NCI-H1048 (cell line): ENCODE measurements at places on chromosomes 2 and 18.

GRCh38 chr2:41510108-41510507, 537.7 kb upstream of the PKDCC start:
- no peak for DNase-seq

DNA sequence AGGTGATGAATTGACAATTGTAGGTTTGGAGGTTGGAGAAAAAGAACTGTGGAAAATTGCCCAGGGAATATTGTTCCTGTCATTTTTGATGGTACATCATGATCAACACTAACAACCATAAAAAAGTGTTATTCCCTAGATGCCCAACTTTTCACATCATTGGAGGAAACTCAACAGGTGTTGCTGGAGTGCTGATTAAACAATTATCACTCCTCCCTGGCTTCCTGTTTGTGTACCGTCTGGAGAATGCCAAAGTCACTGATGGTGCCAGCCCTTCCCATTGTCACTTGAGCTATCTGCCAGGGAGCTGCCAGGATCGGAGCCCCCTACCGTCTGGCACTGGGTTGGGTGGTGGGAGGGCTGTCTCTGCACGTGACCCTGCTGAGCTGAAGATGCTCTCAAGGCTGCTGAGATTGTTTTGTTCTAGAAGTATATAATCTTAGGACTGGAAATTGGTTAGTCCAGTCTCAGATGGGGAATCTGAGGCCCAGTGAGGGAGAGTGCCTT, 156.9 kb downstream of the PRKCE start:
- no peak for DNase-seq

DNA sequence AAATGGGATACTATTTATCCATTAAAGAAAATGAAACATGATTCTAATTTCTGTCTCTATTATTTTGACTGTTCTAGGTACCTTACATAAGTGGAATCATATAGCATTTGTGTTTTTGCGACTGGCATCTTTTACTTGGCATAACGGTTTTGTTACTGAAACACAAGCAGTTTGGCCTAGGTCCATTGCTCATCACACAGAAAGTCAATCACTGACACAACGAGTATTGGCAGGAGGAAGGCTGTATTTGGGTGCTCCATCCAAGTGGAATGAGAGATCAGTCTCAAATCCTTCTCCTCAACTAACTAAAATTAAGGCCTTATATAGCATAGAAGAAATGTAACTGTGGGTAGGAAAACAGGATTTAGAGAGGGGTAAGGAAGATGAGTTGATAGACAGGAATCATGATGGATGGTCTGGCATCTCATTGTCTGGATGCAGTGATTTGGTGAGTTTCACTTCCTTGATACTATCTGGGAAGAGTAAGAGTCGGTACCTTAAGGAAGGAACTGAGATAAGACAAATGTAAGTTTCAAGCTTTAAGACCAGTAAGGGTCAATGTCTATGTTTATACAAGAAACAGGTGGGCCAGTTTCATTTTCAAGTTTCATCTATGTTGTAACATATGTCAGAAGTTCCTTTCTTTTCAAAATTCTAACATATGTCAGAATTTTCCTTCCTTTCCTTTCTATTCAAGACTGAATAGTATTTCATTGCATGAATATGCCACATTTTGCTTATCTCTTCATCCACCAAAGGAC, 276.9 kb upstream of the RAB6C start:
- DNase-seq = no peak

DNA sequence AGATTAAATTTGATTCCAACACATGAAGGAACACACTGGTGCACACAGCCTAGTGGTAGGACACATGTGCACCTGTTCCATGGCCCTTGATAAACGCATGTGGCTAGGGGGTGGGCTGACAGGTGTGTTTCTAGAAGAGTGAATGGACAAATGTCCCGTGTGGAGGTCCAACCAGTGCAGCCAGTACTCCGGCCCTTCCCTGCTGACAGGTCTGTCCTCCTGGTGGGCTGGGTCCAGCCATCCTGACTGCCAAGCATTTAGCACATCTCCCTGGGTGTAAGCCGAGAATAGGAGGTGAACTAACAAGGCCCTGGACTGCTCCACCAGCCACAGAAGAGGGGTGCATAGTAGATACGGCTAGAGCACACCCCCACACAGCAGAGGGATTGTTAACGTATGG, 258.7 kb upstream of the RAB6C start:
- DNase-seq = no peak

DNA sequence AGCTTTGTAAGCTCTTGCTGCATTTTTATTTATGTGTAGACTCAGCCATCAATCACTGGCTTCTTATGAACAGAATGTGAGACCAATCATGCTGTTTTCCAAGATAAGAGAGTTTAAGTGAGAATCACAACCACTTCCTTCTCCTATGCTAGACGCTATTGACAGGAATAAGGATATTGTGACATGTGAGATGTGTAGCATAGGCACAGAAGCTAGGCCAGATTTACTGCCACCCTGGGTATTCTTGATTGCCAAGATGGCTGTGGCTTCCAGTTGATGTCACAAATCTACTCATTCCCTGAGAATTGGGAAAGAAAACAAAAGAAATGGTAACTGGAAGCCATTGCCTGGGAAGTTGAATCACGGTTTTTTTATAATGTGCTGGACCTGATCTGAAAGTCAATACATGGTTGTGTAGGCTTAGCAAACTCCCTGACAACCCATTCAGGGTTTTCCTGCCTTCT, 49.9 kb downstream of the RAB27B start:
- DNase-seq = no peak

DNA sequence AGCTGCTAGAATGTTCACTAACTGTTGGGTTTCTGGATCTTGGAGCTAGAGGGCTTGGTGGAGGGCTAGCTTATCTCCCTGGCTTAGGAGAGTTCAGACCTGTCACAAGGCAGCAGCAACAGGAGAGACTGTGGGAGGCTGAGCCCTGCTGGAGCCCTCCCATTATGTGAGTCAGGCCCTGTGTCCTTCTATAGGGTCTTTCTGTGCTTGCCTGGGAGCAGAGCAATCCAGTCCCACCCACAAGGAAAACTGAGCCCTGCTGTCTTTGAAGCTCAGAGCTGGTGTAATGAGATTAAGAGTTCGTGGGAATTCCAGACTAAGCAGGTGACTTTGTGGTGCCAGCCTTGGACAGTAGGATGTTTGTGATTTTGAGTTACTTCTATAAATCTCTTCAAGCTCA, 249.0 kb downstream of the TTC32 start:
- DNase-seq = no peak

GRCh38 chr2:184370954-184371353, 227.4 kb upstream of the ZNF804A start:
- no peak for DNase-seq

- DNase-seq = no peak
These were observed 32.1 kb upstream of the SIGLEC15 start for GRCh38 chr18:45793264-45793965.

DNA sequence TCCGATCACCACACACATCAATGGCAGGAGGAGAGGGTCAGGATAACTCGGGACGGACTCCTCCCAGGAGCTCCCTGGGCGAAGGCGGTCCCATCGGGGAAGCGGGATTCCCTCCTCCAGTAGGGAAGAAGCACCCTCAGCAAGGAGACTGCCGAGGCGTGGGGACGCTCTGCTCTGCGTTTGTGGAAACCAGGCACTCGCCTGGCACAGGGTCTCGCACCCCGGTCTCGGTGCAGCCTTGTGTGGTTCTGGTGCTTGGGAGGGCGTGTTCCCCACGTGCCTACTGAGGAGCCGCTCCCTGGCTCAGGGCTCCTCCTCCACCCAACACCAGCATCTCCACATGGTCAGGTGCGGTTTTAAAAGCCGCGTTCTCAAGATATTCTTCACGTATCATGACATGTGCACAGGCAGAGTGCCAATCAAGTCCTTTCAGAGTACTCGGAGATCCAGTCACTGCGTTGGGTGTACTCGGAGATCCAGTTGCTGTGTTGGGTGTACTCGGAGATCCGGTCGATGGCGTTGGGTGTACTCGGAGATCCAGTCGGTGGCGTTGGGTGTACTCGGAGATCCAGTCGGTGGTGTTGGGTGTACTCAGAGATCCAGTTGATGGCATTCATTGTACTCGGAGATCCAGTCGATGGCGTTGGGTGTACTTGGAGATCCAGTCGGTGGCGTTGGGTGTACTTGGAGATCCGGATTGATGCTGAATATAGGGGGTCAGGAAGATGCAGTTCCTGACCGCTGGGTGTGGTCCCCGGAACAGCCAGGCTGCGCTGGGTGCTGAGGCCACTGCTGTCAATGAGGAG, 117.5 kb downstream of the RTP5 start:
- no peak for DNase-seq

- no peak for DNase-seq
These were observed 10.6 kb downstream of the CUL3 start for GRCh38 chr2:224574423-224575084.

DNA sequence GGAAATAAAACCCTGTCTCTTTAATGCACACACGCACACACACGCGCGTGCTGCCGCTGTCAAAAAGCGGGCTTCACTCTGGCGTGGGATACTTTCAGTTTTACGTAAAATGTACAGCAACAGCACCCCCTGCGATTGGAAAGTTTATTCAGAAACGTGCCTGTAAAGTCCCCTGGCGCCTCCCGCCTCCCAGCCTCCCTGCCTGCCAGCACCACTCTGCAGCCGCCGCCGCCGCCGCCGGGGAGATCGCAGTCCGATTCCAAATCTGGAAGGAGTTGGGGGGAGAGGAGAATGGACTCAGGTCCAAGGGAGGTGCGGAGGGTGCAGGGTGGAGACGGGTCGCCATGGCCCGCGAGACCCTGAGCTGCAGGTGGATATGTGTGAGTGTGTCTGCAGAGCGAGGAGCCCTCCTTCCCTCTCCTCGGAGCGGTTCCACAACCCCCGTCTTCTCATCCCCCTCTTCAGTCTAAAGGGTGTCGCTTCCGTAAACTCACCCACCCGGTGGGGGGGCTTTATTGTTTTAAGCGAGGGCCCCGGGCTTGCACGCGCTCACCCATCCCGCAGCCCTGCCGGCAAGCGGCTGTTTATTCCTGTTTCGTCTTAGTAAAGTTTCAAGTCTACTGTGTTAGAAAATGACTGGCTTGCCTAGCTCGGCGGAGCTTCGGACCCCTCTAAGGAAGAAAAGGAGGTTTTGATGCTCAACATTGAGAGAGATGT, 1.8 kb upstream of the BCL11A start:
- peak; percentile 65 for DNase-seq

GRCh38 chr2:156864753-156865152, 392.8 kb upstream of the GALNT5 start:
- DNase-seq = no peak

DNA sequence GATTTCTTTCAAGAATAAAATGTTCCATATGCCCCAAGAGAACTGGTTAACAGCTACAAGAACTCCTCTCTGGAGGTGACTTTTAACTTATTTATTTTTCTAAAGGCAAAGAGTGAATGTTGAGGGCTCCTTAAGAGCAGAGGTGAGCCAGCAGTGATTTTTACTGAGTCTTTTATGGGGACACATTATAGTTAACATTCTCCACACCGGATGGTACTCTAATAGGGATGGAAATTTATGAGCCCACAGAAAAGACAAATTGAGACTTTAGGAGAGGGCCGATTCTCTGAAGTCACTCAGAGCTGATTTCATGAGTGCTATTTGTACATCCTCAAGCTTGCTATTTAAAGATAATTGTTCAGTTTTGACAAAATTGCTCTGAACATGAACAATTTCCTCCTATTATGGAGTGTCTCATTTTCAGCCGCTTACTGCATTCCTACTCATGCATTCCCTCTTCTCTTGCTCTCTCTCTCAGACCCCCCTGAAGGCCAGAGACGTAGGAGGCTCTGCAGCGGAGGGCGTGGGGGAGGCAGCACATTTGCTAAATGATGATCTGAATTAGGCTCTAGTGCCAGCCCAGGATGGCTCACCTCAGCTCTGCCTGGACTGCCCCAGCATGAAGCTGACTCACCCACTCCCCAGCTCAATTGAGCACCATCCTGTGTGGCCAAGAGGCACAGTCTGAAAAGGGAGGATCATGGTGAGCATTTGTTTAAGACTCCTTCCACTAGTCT, 5.9 kb upstream of the RPL37A start:
- DNase-seq = no peak

DNA sequence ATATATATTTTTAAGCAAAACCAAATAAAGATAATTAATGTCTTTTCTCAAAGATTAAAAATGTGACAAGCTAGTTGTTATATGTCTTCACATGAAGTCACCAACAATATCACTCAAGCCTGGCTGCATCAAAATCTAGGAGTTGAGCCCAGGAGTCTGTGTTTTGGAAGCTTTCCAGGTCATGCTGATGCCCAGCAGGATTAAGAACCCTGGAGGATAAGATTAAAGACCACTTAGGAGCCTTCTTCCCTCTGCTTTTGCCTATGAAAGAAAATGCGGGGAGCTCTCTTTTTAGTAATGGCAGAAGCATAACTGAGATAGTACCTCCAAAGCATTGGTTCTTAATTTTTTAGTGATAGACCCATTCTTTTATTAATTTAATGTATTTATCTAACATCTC, 157.4 kb downstream of the ASXL3 start:
- no peak for DNase-seq

- DNase-seq = no peak
These were observed 19.1 kb downstream of the SULT1C4 start for GRCh38 chr2:108396845-108397244.

DNA sequence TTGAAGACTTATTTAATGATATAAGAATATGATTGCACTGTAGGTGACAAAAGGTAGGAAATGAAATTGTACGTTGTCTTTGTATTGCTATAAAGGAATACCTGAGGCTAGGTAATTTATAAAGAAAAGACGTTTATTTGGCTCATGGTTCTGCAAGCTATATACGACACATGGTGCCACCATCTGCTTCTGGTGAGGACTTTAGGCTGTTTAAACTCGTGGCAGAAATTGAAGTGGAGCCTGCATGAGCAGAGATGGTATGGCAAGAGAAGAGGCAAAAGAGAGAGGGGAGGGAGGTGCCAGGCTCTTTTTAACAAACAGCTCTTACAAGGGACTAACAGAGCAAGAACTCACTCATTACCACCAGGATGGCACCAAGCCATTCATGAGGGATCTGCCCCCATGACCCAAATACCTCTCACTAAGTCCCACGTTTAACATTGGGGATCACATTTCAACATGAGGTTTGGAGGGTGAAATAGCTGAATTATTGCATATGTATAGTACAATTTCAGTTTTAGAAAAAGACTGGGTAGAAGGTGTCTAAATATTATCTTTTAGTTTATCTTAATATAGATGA, 86.8 kb downstream of the GULP1 start:
- no peak for DNase-seq

- no peak for DNase-seq
These were observed 3.0 kb downstream of the LYG1 start for GRCh38 chr2:99297994-99298393.

DNA sequence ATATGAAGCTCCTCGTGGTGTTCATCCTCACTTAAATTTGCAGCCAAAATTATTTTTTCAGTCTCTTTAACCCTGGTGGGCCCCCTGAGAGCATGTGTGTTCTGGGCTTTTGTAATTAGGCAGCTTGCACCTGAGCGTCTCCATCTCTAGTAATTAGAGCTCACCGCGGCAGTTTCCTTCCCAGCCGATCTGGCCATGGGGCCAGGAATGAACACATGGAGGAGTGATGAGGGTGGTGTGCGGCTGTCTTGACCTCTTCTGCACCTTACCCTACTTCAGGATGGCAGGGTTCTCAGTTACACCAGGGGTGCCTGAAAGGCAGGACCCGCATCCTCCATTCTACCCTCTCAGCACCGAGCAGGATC, 98.5 kb downstream of the AFF3 start:
- DNase-seq = no peak
